ENCODE measurements at places on chromosomes 1 and 21. TPM values are rescaled to one million over a fixed set of nuclear protein-coding genes. Genes with fewer than 3 reads are reported as not detected.

The RBP7 gene
- total RNA-seq, result not detected

The LMX1A gene
- not detected for total RNA-seq

The OLIG2 gene
- not detected for total RNA-seq

The CCDC30 gene
- 3.0 TPM for total RNA-seq

The CHIA gene
- not detected for total RNA-seq

The OR2T11 gene
- not detected for total RNA-seq

The SYT6 gene
- total RNA-seq, result not detected

The CCDC18 gene
- 30.1 TPM for total RNA-seq

The SLC50A1 gene
- 66.3 TPM for total RNA-seq

The TEX38 gene
- total RNA-seq, result 0.65 TPM

The TDRD5 gene
- total RNA-seq, result not detected

The MNDA gene
- total RNA-seq, result not detected

The SH2D2A gene
- total RNA-seq, result 246 TPM

The WNT2B gene
- total RNA-seq, result 0.29 TPM

The NBPF6 gene
- not detected for total RNA-seq

The GAS5 gene
- 1,544 TPM for total RNA-seq

The USH2A gene
- total RNA-seq, result not detected

The PLPP3 gene
- not detected for total RNA-seq

The CD2 gene
- 232 TPM for total RNA-seq

The PLA2G2F gene
- not detected for total RNA-seq

The MIXL1 gene
- total RNA-seq, result not detected

The TRIM58 gene
- 0.21 TPM for total RNA-seq

The LORICRIN gene
- total RNA-seq, result 0.46 TPM

The RASSF5 gene
- 227 TPM for total RNA-seq

The KIF14 gene
- total RNA-seq, result 20.1 TPM

The SLC30A10 gene
- total RNA-seq, result not detected

The RAB3B gene
- total RNA-seq, result 0.12 TPM

The SEC16B gene
- total RNA-seq, result not detected

The SNX7 gene
- 0.63 TPM for total RNA-seq

The TENT5C gene
- total RNA-seq, result 36.3 TPM

The TCP10L gene
- 0.56 TPM for total RNA-seq

The MR1 gene
- 49.9 TPM for total RNA-seq

The PADI4 gene
- 0.79 TPM for total RNA-seq

The HSD3B1 gene
- total RNA-seq, result not detected

The C1orf141 gene
- 0.17 TPM for total RNA-seq

The TMEM54 gene
- 1.4 TPM for total RNA-seq

The MMP23B gene
- total RNA-seq, result 1.5 TPM

The WDR47 gene
- total RNA-seq, result 9.5 TPM

The OR2W3 gene
- total RNA-seq, result not detected

The GIPC2 gene
- total RNA-seq, result 0.32 TPM

The KRTAP10-5 gene
- not detected for total RNA-seq

The LCE1C gene
- not detected for total RNA-seq

The CD48 gene
- 215 TPM for total RNA-seq

The ADAM30 gene
- total RNA-seq, result not detected

The CSF3R gene
- total RNA-seq, result 0.79 TPM

The FAM43B gene
- not detected for total RNA-seq

The NBL1 gene
- 51.9 TPM for total RNA-seq

The SPRR2E gene
- total RNA-seq, result not detected

The CRP gene
- total RNA-seq, result not detected

The OR10Z1 gene
- not detected for total RNA-seq

The ANKRD34A gene
- total RNA-seq, result 2.6 TPM
